ENCODE measurements at places on chromosomes 7 and 10. TPM values are rescaled to one million over a fixed set of nuclear protein-coding genes. Genes with fewer than 3 reads are reported as not detected.

ANXA8L1 gene
- total RNA-seq: not detected

TNRC18 gene
- 463 TPM for total RNA-seq

PANK1 gene
- total RNA-seq: not detected

FOXP2 gene
- 3.5 TPM for total RNA-seq

TET1 gene
- 3.8 TPM for total RNA-seq

STEAP1 gene
- 8.8 TPM for total RNA-seq

SFXN3 gene
- total RNA-seq: 9.9 TPM

C10orf67 gene
- 0.18 TPM for total RNA-seq

GDF2 gene
- not detected for total RNA-seq

SYT15 gene
- total RNA-seq: 0.29 TPM

GRCh38 chr7:55432939-55433784 is 68.0 kb downstream of the LANCL2 start:
- H3K36me3 ChIP-seq: peaks cover 7% of the 10 kb centered on the region
- H3K27ac ChIP-seq: no peak overlapping the region
- no peak overlapping the region for H3K4me3 ChIP-seq
- peaks cover 21% of the 10 kb centered on the region for H3K4me1 ChIP-seq

DNA sequence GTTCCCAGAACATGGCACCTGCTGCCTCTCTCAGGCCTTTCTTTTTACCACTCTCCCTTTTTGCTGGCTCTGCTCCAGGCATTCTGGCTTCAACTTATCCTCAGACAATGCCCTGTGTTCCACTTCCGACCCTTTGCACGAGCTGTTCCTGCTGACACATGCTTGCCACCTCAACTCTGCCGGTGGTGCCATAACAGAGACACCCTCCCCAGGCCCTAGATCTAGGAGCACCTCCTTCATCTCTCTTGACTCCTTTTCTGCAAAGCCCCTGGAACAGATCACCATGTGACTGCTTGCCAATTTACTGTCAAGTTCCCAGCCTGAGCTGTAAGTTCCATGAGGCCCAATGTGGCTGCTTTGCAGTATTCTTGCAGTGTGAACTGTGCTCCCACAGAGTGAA is 256.0 kb upstream of the MKI67 start:
- no peaks in the 10 kb centered on the region for H3K4me1 ChIP-seq
- peak; percentile 19 for DNase-seq
- H3K4me3 ChIP-seq: no peak overlapping the region

GRCh38 chr7:25557930-25558329 is 329.6 kb upstream of the NPVF start:
- H3K36me3 ChIP-seq: no peaks in the 10 kb centered on the region
- no peaks in the 10 kb centered on the region for H3K4me1 ChIP-seq
- H3K27me3 ChIP-seq: no peaks in the 10 kb centered on the region
- H3K27ac ChIP-seq: no peak overlapping the region

DNA sequence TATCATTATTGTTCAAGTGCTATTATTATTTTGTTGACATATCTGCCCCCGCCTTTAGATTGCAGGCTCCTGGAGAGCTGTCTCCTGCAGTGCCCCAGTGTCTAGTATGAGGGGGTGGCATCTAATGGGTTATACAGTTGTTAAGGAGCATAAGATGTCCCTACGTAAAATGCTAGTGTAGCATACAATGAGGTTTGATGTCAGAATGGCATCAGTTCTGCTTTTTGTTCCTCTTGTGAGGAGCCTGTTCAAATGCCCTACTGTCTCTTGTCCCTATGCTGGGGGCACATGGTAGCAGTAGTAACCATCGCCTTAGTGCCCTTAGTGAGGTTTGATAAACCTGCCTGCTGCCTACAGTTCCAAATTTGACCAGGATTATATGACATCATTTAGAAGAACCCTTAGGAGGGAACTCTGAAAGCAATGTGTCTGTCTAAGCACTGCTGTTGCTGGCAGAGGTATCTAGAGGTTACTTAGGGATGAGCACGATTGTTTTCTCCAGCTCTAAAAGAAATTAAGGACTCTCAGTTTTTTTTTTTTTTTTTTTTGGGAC is 9.7 kb downstream of the CREM start:
- DNase-seq: no peak
- H3K4me3 ChIP-seq: no peak overlapping the region
- no peaks in the 10 kb centered on the region for H3K27me3 ChIP-seq
- no peak overlapping the region for H3K27ac ChIP-seq
- H3K4me1 ChIP-seq: peaks cover 11% of the 10 kb centered on the region

DNA sequence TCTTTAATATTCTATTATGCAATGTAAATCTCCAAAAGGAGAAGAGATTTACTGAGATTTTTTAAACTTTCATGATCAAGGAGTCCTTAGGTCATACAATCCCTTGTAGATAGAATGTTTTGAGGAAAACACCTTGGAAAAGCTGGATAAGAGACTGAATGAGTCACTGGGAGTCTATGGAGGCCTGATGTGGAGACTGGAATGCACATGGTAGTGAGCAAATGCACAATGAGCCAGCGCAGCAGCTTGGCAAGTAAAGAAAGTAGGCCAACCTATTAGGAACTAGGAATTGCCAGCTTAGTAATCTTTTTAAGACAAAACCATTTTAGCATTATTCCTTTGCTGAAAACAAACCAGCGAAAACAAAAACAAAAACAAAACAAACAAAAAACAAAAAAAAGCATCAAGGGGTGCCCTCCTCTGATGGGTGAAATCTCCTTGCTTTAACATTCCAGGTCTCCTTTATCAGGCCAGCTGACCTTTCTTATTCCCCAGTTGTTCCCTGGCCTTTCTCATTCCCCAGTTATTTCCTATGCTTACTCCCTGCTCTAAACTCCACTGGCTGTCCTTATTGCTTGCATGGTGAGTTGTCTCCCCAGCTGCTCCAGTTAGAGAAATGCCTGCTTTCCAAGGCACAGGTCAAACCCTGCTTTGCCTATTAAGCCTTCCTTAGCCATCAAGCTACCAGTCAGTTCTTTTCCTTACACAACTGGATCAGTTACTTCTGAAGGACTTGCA is 135.8 kb downstream of the PLCE1 start:
- H3K27ac ChIP-seq: no peak overlapping the region
- H3K36me3 ChIP-seq: peaks cover 8% of the 10 kb centered on the region
- no peak for DNase-seq

DNA sequence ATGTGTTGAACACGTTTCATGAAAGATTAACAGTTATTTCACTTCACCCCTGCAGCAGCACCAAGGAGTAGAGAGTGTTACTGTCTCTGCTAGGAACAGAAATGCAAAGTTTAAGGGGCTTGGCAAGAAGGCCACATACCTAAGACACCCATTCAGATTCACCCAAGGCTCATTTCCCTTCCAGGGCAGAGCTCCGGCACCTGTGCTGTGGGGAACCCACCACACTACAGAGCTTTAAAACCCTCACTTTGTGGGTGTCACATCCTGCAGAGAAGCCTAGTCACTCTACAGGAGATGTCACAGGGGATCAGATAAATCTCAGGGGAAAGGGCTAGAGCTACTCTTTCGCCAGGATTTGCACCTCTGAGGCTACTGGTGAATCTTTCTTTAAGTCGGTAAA is 176.1 kb upstream of the KLF6 start:
- no peak overlapping the region for H3K4me3 ChIP-seq
- no peaks in the 10 kb centered on the region for H3K36me3 ChIP-seq
- H3K27me3 ChIP-seq: no peaks in the 10 kb centered on the region
- H3K27ac ChIP-seq: no peak overlapping the region
- peak; percentile 36 for DNase-seq
- no peaks in the 10 kb centered on the region for H3K4me1 ChIP-seq

- H3K36me3 ChIP-seq: no peaks in the 10 kb centered on the region
- H3K4me3 ChIP-seq: no peak overlapping the region
- H3K27ac ChIP-seq: no peak overlapping the region
- DNase-seq: no peak
- no peaks in the 10 kb centered on the region for H3K27me3 ChIP-seq
Observed at GRCh38 chr7:138948403-138948802, 32.8 kb downstream of the KIAA1549 start.

DNA sequence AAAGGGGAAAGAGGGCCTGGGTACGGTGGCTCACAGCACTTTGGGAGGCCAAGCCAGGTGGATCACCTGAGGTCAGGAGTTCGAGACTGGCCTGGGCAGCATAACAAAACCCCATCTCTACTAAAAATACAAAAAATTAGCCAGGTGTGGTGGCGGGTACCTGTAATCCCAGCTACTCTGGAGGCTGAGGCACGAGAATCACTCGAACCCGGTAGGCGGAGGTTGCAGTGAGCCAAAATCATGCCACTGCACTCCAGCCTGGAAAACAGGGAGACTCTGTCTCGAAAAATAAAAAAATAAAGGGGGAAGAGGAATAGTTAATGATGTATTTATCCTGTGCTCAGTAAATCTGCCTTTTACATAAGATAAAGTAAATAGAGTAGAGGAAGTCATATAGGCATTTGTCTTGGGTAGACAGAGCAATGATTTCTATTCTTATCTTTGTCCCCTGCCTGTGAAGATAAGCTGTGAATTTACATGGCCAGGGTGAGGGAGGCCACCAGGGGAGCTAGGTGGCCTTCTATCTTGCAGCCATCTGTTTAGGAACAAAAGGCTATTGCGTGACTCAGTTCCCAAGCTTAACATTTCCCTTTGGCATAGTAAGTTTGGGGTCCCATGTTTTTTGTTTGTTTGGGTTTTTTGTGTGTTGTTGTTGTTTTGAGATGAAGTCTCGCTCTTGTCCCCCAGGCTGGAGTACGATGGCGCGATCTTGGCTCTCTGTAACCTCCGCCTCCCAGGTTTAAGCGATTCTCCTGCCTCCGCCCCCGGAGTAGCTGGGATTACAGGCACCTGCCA is 73.2 kb upstream of the GTF2I start:
- no peaks in the 10 kb centered on the region for H3K27me3 ChIP-seq
- H3K27ac ChIP-seq: peak overlapping the region; percentile 28
- peaks cover 59% of the 10 kb centered on the region for H3K4me1 ChIP-seq
- H3K4me3 ChIP-seq: no peak overlapping the region

DNA sequence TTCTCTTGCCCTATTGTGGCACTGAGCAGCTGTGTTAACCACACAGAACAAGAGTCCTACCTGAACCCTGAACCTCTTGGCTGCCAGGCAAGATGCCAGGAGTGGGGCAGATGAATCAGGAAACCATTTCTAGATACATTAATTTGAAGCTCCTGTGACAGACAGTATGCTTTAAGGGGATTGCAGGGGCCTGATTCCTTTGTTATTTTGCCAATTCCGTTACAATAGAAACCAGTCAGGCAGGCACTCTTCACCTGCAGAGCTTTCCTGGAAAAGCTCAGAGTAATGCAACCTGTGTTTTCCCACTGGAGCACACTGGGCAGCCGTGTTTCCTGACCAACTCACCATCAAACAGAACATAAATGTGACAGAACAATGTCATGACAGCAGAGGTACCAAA is 233.1 kb downstream of the BMPER start:
- H3K27ac ChIP-seq: no peak overlapping the region
- no peaks in the 10 kb centered on the region for H3K4me1 ChIP-seq
- H3K27me3 ChIP-seq: no peaks in the 10 kb centered on the region
- H3K4me3 ChIP-seq: no peak overlapping the region

- DNase-seq: no peak
- H3K27ac ChIP-seq: no peak overlapping the region
- no peak overlapping the region for H3K4me3 ChIP-seq
- no peaks in the 10 kb centered on the region for H3K4me1 ChIP-seq
- no peaks in the 10 kb centered on the region for H3K27me3 ChIP-seq
- H3K36me3 ChIP-seq: no peaks in the 10 kb centered on the region
Observed at GRCh38 chr10:72980348-72980747, 25.7 kb upstream of the PLA2G12B start.

- no peaks in the 10 kb centered on the region for H3K36me3 ChIP-seq
- no peaks in the 10 kb centered on the region for H3K27me3 ChIP-seq
- no peak for DNase-seq
- no peak overlapping the region for H3K4me3 ChIP-seq
- no peak overlapping the region for H3K27ac ChIP-seq
- H3K4me1 ChIP-seq: peaks cover 51% of the 10 kb centered on the region
Observed at GRCh38 chr7:151792636-151793035, 84.3 kb downstream of the PRKAG2 start.

DNA sequence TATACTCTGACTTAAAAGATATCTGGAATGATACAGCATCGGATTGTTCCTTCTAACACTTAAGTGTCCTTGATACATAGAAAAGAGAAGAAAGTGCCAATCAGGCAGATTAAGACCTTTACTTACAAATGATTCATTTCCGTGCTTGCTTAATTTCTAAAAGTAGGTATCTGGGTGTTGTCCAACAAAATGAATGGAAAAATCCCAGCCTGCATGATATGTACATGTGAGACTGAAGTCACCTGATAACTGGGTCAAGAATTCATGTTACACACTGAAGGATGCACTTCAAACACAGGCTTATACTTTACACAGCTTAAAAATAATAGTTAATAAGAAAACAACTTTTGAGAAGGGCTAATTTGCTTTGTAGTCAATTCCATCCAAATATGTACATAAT is 25.2 kb upstream of the PLXDC2 start:
- no peak overlapping the region for H3K4me3 ChIP-seq
- no peak overlapping the region for H3K27ac ChIP-seq
- H3K27me3 ChIP-seq: no peaks in the 10 kb centered on the region

- H3K36me3 ChIP-seq: peaks cover 17% of the 10 kb centered on the region
- no peak overlapping the region for H3K4me3 ChIP-seq
- H3K27me3 ChIP-seq: no peaks in the 10 kb centered on the region
- no peak for DNase-seq
Observed at GRCh38 chr7:48112401-48113165, 23.5 kb downstream of the UPP1 start.

GRCh38 chr10:21720090-21720489 is 186.1 kb downstream of the MLLT10 start:
- H3K4me3 ChIP-seq: no peak overlapping the region
- H3K36me3 ChIP-seq: peaks cover 15% of the 10 kb centered on the region
- DNase-seq: no peak
- no peak overlapping the region for H3K27ac ChIP-seq
- no peaks in the 10 kb centered on the region for H3K27me3 ChIP-seq
- peaks cover 9% of the 10 kb centered on the region for H3K4me1 ChIP-seq
